DMS79 treated with DMSO at 0.1 percent for 48 hours (cell line): ENCODE measurements at places on chromosomes 1 and 21.

DNA sequence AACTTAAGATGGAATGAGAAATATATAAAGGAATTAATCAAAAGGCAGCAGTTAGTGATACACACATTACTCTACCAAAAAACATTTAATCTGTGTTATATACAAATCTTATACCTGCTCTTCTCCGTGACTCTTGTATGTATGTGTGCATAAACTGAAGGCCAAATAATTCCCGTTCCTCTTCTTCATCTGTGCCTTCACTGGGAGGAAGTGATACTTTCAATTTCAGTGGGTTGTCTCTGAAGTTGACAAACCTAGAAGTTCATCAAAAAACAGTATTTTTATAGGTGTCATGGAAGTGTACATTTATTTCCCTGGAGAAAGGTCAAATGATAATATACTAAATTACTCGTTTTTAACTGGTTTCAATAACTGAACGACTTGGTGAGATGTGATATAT, 19.3 kb downstream of the TRMT13 start:
- DNase-seq, result no peak

- DNase-seq, result no peak
Observed at GRCh38 chr1:158830074-158830677, 975 bp upstream of the MNDA start.

DNA sequence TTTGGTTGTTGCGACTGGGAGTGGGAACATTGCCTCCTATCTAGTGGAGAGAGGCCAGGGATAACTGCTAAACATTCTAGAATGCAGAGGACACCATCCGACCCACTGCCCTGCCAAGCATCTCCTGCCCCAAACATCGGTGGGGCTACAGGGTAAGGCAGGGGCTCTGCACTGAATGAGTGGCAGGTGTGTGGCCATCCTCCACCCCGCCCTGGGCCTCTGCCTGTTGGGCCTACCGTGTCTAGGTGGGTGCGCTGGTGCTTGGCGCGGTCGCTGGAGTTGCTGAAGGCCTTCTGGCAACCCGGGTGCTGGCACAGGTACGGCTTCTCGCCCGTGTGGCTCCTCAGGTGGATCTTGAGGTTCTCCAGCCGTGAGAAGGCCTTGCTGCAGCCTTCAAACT, 70.4 kb downstream of the DMRTB1 start:
- no peak for DNase-seq

DNA sequence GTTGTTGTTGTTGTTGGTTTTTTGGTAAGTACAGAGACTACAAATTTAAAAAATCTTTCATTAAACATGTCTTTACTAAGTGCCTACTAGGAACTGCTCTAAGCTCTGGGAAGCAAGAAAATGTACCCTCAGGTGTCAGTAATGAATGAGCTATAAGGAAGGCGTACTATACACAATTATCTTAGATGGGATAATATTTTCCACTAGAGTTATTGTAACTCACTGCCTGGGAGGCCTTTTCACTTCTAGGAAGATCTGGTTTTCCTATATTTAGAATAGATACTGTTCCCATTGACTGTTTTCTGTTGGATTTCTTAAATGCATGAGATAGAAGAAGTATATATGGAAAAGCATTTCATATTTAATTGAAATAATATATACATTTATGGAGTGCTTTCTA, 19.6 kb downstream of the CLIC4 start:
- no peak for DNase-seq

DNA sequence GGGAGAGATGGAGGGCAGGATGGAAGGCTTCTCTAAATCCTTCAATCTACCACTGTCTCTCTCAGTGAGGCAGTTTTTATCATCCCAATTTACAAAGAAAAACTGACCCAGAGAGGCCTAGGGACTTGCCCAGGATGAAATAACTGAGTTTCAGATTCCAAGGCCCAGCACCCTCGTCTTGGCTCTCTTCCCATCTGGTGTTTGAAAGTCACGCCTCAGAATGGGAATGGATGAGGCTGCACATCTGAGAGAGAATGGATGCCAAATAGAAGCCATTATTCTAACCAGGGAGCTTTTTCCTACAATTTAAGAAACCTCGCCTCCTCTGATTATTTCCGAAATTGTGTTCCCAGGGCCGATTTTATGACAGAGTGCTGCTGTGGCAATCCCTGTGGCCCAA, 10.6 kb upstream of the KCNN3 start:
- no peak for DNase-seq

DNA sequence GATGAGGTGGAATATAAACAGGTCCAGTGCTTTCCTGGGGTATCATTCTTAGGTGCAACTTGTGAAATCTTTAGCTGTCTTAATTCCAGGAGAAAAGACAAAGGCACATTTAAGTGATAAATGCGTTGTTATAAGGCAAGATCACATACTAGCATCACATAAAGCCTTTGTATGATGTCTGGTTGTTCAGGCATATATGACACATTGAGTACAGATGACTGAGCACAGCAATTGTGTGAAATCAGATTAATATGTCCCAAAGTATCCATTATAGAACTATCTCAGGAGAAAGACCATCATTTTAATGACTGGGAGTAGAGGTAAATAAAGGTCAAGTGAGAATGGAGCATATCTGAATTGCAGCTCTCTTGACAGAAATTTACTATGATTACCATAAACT, 205.1 kb downstream of the PTGER3 start:
- no peak for DNase-seq

DNA sequence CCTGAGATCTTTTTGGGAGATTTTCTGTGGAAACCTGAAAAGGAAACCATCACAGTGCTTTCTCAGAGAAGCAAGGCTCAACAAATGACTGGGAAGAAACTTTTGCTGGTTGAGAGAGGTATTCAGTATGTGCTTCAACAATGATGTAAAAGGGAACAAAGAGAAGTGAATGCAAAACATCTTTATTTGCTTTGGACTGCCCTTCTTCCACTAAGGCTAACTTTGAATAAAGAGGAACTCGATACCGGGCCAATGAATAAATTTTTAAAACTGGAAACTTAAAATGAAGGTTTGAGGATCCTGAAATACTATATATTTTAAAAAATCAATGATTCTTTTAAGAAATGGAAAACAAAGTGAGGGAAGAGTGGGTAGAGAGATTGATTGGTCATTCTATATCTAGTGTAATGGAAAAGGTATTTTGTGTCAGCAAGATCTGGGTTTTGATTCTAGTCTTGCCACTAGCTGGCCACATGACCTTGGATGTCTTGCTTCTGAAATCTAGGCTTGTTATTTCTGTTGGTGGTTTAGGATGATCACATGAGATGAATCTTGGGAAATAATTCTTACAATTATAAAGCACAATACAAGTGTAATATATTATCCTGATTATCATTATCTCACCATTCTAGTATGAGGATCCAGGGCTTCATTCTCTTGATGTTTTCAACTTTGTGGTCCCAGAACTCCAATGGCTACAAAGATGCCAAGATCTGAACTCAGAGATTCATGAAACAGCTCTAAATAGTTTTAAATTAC, 34.6 kb upstream of the APOBEC4 start:
- DNase-seq, result no peak

- no peak for DNase-seq
Observed at GRCh38 chr1:34905098-34905459, 24.4 kb downstream of the DLGAP3 start.

- DNase-seq, result no peak
Observed at GRCh38 chr1:59045636-59046035, 251.3 kb upstream of the FGGY start.

DNA sequence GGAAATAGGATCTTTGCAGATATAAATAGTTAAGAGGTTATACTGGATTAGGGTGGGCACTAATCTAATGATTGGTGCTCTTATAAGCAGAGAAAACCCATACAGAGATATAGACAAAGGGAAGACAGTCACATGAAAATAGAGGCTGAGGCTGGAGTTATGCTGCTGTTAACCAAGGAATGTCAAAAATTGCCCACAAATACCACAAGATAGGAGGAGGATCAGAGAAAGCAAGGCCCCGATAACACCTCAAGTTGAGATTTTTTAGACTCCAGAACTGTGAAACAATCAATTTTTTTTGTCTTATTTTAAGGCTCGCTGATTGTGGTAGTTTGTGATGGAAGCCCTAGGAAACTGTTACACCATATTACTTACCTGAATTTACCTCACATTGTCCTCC, 513.2 kb downstream of the COL11A1 start:
- no peak for DNase-seq
